ENCODE measurements at places on chromosomes 7 and 10. TPM values are rescaled to one million over a fixed set of nuclear protein-coding genes. Genes with fewer than 3 reads are reported as not detected.

DNA sequence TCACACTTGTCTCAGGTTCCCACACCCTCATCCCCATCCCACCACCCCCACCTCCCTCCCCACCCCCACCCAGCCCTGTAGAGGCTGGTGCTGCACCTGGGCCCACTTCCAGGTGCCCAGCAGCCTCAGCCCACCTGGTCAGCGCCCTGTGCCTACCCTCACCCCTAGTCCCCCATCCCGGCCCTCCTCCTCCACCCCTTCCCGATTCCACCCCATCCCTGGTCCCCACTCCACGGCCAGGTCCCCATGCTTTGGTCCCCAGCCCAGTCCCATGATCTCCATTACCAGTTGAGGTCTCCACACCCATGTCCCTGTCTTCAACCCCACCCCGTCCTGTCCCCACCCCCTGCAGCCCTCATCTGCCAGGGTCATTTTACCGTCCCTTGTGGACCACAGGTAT, 24.6 kb upstream of the CNPY1 start:
- DNase-seq: no peak

DNA sequence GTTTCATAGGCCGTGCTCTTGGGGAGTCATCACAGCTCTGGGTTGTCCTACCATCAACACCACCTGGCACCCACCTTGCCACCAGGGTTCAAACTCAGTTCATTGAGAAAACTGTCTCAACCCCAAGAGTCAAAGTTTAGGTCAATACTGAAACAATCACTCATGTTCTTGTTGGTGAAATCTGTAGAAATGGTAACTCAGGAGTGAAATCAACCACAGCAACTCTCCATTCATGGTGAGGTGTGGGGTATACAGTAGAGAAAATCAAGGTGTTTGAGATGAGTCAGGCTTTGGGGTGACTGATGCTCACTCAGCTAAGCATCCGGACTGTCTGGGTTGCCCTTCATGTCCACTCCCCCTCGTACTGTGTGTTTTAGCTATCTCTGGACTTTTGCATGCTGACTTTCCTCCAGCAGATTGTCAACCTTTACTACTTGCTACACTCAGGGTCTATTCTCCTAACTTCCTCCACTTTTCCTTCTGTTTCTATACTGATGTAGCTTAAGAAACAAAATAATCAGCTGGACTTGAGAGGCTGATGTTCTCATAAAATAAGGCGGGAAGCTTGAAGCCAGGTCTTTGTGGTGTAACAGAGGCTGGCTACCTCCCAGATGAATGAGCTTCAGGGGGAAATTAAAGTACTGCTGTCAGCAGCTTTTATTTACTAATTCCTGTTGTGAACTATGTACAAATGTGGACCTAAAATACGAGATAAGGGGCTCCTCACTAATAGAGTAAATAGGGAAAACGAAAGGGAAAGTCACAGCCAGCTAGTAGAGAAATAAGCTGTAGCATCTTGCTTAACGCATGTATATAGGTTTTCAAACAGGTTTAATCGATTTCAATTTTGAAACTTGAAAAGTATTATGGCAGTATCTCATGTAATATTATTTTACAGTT, 173.6 kb upstream of the AKR1E2 start:
- no peak for DNase-seq

GRCh38 chr10:31345886-31346285, 26.9 kb downstream of the ZEB1 start:
- no peak for DNase-seq

- no peak for DNase-seq
These were observed 51.9 kb downstream of the ZNF365 start for GRCh38 chr10:62426086-62426485.

DNA sequence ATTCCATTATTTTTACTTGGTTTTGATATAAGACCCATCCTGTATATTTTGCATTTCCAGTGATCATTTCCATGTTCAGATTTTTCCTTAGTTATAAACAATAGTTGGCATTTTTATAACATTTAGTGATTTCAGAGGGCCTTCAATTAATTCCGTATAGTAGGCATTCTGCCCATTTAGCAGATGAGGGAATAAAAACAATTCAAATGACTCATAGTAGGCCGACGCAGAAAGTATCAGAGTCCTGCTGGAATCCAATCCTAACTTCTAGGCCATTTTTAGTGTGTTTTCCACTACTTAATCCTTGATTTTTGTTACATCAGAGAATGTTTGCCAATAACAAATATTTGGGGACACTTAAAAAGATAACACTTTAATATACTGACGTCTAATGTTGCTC, 15.4 kb downstream of the RNF32 start:
- DNase-seq: no peak

DNA sequence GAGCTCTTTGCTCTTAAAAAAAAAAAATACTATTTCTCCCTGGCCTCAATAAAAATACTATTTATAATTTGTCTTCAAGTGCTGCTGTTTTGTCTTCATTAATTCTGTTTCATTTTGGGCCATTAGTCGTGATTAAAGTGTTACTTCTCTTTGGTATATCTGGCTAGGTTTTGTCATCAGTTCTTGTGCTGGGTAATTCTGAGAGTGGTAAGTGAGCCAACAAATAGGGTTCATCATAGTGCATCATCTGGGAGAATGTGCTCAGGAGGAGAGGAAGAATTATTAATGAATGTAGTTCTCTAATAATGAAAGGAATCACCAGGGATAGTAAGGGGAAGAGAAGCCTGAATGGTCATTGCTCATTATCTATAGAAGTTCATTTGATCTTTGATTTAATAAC, 70.0 kb downstream of the LCOR start:
- no peak for DNase-seq

- no peak for DNase-seq
These were observed 157.0 kb upstream of the SVIL start for GRCh38 chr10:29791773-29792172.

- no peak for DNase-seq
These were observed 24.5 kb downstream of the STEAP1 start for GRCh38 chr7:90178679-90179278.

- no peak for DNase-seq
These were observed 53.3 kb upstream of the SAMD8 start for GRCh38 chr10:75058161-75058560.

- no peak for DNase-seq
These were observed 3.9 kb downstream of the GLUD1 start for GRCh38 chr10:87090779-87091178.

- DNase-seq: peak; percentile 41
These were observed 100.9 kb upstream of the YAE1 start for GRCh38 chr7:39465055-39465929.

- DNase-seq: no peak
These were observed 286.3 kb upstream of the CDC14C start for GRCh38 chr7:48638041-48638440.

DNA sequence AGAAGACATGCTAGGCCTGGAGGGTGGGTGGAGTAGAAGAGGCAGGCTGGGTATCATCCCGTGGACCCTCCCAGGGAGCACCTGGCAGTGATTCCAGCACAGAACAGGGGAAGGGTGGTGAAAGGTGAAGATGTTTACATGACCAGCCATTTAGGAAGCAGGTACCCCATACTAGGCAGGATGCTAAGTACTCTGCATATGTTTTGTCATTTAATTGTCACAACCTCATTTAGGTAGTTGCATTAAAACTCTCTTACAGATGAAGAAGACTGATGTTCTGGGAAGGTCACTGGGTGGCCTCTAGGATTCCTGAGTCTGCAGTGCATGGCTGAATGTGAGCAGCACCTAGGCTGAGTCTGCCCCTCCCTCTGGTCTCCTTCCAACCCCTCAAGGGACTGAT, 15.2 kb downstream of the ITPRIP start:
- DNase-seq: no peak

- DNase-seq: peak; percentile 27
These were observed 33.5 kb downstream of the REEP3 start for GRCh38 chr10:63554657-63555056.

GRCh38 chr7:139854124-139854511, 25.1 kb downstream of the TBXAS1 start:
- DNase-seq: no peak

MOGAT3 gene
- not detected for total RNA-seq

KDM7A gene
- 25.9 TPM for total RNA-seq

CFAP46 gene
- not detected for total RNA-seq

SPACDR gene
- total RNA-seq: 4.0 TPM

LIPF gene
- total RNA-seq: not detected

All from activated CD4-positive, alpha-beta memory T cell treated with anti-CD3 and anti-CD28 coated beads, Interleukin-2, amount 10 ng/mL, durations not matched to agents 7 days and 5 days (primary cell).